ENCODE measurements at places on chromosomes 7 and 10. TPM values are rescaled to one million over a fixed set of nuclear protein-coding genes. Genes with fewer than 3 reads are reported as not detected.

CXCL12 gene
- 4.2 TPM for total RNA-seq

LAMTOR4 gene
- 116 TPM for total RNA-seq

ITGB8 gene
- total RNA-seq = 37.2 TPM

CPXM2 gene
- total RNA-seq = 0.18 TPM

TEX47 gene
- total RNA-seq = not detected

PNLIPRP3 gene
- total RNA-seq = not detected

SLC13A1 gene
- total RNA-seq = not detected

IKZF1 gene
- total RNA-seq = 0.36 TPM

PRPS1L1 gene
- not detected for total RNA-seq

ANKRD2 gene
- not detected for total RNA-seq

SFTPA1 gene
- total RNA-seq = 0.22 TPM

LEP gene
- total RNA-seq = not detected

SYT15B gene
- total RNA-seq = 0.36 TPM

GAD2 gene
- total RNA-seq = 6.5 TPM

SRGN gene
- not detected for total RNA-seq

TRPV5 gene
- 0.13 TPM for total RNA-seq

SPDYE2B gene
- not detected for total RNA-seq

Data from progenitor cell of endocrine pancreas (in vitro differentiated cells).